ENCODE measurements at places on chromosomes 4 and X.

DNA sequence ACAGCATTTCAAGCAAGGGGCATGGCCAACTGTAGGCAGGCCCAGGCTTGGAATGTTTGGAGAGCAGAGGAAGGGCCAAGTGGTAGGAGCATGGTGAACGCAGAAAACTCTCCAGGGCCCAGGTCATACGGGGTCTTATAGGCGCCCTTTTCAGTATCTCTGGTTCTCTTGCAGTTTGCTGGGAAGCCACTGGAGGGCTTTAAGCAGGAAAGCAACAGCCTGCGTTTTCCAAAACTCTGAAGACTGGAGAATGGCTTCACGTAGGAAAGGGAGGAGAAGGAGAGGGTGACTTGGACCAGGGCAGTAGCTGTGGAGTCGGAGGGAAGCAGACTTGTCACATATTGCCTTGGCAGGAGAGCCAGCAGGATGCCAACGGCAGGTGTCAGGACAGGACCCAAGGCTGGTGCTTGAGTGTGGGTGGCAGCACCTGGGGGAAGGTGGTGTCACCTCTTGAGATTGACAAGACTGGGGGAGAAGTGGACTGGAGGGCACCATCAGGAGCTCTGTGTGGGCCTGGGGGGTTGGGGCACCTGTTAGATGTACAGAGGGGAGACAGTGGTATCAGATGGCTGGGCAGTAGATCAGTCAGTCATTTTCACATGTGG is 21.9 kb downstream of the TKTL1 start:
- DNase-seq: no peak

DNA sequence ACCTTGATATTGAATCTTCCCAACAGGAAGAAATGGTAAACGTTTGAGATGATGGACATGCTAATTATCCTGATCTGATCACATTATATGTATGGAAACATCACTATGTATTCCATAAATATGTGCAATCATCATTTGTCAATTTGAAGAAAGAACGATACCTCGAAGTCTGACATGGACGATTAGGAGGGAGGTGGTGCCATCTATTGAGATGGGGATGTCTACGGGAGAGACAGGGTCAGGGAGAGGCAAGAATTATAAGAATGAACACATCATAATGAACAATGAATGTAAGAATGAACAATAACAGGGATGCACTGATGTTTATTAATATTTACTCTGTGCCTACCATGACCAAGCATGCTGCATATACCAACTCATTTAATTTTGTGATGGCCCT is 93.7 kb upstream of the SOD3 start:
- no peak for DNase-seq

GRCh38 chrX:66914080-66914479 is 275.2 kb upstream of the EDA2R start:
- DNase-seq: no peak

GRCh38 chr4:16729336-16729735 is 169.1 kb downstream of the LDB2 start:
- DNase-seq: no peak

DNA sequence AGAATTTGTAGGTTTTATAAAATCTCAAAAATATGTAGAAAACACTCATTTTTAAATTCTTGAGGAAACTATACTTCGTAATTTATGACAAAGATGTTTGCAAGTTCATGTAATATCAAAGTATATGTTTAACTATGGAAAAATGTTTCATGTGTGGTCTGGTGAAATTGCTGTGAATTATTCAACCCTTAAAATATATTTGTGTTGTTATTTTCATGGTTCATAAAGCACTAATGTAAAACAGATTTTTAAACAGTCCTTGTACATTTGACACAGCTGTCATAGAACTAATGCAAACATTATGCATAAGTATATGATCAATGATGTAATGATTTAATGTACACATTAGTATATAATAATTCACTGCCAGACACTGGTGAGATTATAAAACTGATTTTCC is 83.1 kb upstream of the ARSJ start:
- no peak for DNase-seq

GRCh38 chr4:152735396-152735859 is 44.1 kb downstream of the TIGD4 start:
- DNase-seq: no peak

DNA sequence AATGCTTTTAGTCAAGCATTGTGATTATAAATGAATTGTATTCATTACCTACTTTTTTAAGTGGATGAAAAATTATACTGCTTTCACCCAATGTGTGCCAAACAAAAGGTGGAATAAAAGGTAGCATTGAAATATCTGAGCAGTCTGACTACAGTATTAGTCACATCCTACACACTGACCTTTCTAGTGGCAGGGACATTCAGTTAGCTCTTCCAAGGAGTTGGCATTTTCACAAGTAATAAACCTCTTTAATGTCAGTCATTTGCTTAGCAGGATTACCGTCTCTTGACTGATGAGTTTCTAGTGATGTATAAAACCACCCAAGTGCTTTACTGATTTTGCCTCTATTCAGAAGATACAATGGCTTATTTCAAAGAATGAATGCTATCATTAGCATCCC is 687.9 kb downstream of the ARAP2 start:
- DNase-seq: no peak

DNA sequence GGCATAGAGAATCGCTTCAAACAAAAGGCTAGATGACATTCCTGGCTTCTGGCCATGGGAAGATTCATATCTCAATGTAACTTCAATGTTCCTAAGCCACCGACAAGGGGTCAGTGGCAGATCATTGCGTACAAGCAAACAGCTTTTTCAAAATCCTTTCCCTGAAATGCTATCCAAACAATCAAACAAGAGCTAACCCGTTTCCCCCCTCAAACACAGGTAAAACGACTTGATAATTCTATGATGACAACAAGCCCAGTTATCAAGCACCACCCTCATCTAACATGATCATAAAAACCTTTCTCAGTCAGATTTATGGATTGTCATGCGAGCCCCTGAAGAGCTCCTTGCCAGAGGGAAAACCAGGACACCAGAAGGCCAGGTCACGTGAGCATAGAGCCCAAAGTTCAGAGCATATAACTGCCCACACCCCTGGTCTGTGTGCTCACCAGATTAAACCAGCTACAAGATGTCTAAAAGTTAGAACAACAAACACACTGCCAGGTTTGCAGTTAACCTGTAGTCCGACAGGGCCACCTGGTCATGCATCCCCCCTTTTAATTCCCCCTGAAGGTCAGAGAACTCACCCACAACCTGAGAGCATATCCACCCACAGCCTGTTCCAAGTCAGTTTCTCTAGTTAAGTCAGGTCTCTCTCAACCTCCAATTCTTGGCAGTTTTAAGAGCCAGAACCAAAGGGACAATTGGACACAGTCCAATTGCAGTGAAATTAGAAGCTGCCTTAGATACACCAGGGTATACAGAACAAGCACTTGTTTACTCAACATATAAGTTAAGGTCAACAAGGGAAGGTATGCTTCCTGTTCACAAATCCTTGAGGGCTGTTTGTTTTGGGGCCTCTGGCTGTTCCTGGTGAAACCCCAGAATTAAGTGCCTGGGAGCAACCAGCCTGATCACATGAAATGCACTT is 248.1 kb upstream of the PPARGC1A start:
- no peak for DNase-seq

DNA sequence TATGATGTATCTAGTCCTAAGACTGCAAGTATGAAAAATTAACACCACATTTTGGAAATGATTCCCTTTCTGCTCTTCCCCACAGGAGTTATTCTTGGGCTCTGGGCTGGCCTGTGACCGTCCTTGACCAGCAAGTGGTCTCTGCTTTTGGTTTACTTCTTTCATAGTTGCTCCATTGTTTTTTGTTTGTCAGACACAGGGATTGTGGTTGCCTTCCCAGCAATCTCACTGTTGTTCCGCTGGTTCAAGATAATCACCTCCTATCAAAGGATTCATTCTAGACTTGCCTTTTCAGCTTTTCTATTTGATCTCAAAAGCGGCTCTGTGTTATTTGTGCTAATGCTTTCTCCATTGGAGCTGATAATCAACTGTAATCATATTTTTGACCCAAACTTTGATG is 218.8 kb downstream of the MGST2 start:
- DNase-seq: no peak

GRCh38 chr4:118400356-118400755 is 47.6 kb upstream of the PRSS12 start:
- no peak for DNase-seq

DNA sequence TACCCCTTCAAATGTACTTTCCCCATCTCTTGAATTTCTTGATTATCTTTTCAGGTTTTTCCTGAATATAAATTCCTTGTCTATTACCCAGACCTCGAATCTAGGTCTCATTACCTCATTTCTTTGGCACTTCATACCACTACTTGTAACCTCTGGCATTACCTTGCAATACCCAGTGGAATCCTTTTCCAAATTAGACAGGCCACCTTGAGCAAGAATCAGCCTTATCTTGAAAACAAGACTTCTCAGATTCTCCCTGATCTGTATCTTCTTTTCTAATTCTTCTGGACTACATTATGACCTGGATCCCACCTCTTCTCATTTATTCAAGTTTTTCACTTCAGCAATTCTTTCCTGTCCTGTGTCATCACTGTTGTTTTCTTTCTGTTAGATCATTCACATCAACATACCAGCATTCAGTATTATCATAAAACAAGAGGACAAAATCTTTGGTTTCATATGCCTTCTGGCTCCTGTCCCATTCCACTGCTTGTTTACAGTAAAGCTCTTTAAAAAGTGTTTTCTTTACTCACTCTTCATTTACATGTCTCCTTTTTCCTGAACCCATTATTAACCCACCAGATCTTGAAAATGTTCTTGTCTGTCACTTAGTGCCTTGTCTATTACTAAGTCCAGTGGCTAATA is 275.6 kb upstream of the HS3ST1 start:
- no peak for DNase-seq

- DNase-seq: peak; percentile 95
Observed at GRCh38 chr4:105473324-105474098, at the start of gene PPA2. PPA2 (minus strand) TSS chr4:105474062; CDS start chr4:105474050, 12 bp downstream.

- DNase-seq: no peak
Observed at GRCh38 chr4:84024405-84024804, 474.7 kb downstream of the NKX6-1 start.

GRCh38 chr4:156036496-156036895 is 82.8 kb upstream of the CTSO start:
- no peak for DNase-seq

DNA sequence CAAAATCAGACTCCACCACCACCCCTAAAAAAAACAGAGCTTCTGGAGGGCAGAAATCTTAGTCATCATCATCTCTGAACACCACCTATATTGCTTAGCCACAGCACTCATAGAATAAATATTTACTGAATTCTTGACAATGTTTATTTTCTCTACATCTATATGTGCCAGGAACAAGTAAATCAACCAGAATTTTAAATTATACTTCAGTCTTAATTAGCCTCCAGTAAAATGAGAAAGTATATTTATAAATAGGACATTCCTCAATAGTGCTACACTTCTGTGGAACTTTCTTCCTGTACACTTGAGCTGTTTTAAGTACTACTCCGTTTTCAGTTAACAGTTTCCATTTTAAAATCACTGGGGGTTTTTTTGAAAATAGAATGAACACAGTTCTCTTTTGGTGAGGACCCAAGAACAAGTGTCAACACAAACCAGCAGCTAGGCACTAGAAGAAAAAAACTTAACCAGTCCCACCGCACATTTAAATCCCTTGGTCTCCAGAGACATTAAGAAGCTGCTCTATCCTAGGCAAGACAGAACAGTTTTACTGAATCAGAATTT is 25.5 kb downstream of the SMIM14 start:
- DNase-seq: no peak

DNA sequence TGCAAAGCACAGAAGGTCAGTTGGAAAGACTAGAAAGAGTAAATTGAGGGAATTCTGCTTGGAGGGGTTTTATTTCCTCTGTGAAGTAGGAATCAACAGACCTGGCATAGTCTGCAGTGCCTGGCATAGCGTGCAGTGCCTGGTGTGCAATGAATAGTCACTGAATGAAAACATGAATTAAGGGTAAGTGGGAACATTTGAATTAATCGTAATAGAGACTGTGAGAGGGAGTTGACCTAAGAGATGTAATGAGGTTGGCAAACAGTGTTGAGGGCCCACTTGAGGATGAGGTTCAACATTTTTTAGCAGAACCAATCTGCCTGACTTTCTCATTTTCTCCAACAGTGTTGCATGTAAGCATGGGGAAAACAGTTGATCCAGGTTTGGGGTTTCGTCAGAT is 377.2 kb upstream of the FTHL17 start:
- DNase-seq: no peak

GRCh38 chr4:106369456-106370060 is 980 bp upstream of the GIMD1 start:
- no peak for DNase-seq

- no peak for DNase-seq
Observed at GRCh38 chrX:139025816-139026215, 314.3 kb upstream of the FGF13 start.

- DNase-seq: no peak
Observed at GRCh38 chr4:40377512-40378365, 42.6 kb downstream of the CHRNA9 start.

GRCh38 chrX:129689796-129690195 is 35.0 kb upstream of the APLN start:
- DNase-seq: no peak

DNA sequence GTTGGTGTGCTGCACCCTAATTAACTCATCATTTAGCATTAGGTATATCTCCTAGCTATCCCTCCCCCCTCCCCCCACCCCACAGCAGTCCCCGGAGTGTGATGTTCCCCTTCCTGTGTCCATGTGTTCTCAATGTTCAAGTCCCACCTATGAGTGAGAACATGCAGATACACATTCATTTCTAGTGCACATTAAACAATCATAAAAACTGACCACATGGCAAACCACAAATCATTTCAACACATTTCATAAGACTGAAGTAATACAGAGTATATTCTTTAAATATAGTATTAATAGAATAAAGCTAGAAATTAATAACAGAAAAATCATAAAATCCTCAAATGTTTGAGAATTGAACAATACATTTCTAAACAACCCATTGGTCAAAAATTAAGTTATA is 34.1 kb downstream of the PRKG2 start:
- DNase-seq: no peak

DNA sequence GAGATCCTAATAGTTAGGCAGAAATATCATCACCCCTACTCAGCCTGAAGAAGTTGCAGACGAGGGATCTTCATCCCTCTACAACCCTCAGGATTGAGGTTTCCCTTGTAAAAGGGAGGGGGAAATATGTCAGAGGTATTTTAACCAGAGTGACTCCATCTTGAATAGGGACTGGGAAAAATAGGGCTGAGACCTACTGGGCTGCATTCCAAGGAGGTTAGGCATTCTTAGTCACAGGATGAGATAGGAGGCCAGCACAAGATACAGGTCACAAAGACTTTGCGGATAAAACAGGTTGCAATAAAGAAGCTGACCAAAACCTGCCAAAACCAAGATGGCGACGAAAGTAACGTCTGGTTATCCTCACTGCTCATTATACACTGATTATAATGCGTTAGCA is 17.5 kb downstream of the IL13RA2 start:
- no peak for DNase-seq

GRCh38 chr4:54882616-54883015 is 224.9 kb downstream of the KIT start:
- no peak for DNase-seq

- no peak for DNase-seq
Observed at GRCh38 chr4:88709989-88710388, 12.4 kb upstream of the NAP1L5 start.

GRCh38 chr4:22802876-22803275 is 110.1 kb downstream of the GBA3 start:
- DNase-seq: no peak

GRCh38 chr4:24791043-24791442 is 4.3 kb upstream of the SOD3 start:
- no peak for DNase-seq

All from heart left ventricle (tissue), 16 donors.